Activated naive CD4-positive, alpha-beta T cell (primary cell): ENCODE measurements at places on chromosomes 4 and X.

- DNase-seq = no peak
Observed at GRCh38 chrX:124529786-124530185, 183.4 kb downstream of the SH2D1A start.

GRCh38 chr4:175811228-175811627 lies 836 bp downstream of the GPM6A start:
- DNase-seq = no peak

DNA sequence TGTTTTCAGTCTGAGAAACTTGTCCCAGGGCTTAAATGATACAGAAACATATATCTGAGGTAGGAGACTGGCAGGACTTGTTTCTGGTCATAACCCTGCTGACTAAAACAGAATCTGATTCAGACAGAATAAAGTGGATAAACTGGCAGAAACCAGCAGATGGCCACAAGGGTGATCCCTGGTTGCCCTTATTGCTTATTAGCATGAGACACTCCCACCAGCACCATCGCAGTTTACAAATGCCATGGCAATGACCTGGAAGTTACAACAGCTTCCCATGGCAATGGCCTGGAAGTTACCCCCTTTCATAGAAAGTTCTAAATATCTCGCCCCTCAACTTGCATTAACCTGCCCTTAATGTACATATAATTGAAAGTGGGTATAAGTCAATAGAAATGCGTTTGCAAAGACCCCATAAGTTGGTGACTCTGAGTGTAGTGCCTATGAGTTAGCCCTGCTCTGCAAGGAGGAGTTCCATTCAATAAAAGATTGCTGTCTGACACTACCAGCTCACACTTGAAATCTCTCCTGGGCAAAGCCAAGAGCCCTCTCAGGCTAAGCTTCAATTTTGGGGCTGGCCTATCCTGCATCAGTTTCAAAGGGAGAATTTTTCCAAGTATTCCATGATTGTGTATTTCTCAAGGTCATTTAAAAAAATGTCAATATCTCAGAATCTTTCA lies 52.9 kb upstream of the PAGE5 start:
- no peak for DNase-seq

DNA sequence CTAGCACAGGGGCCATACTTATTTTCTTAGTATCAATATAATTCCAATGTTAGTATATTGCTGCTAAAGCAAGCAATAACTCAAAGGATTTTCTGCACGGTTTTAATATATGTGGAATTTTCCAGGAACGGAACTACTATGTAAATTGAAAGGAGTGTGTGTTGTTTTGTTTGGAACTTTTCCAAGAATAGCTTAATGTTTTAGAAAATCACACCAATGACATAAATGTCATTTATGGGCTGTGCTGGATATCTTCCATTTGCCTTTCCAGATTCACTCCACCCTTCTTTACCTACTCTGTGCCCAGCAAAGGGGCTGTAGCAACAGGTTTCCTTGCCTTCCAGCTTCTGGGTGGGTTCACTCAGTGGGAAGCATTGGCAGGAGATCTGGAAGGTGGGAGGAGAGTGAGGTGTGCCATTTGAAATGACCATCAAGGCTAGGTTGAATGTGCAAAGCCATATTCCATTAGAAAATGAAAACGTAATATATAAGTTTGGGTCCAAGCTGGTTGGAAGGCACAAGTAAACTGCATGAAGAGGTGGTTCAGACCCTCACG lies 25.2 kb upstream of the ZFX start:
- no peak for DNase-seq

DNA sequence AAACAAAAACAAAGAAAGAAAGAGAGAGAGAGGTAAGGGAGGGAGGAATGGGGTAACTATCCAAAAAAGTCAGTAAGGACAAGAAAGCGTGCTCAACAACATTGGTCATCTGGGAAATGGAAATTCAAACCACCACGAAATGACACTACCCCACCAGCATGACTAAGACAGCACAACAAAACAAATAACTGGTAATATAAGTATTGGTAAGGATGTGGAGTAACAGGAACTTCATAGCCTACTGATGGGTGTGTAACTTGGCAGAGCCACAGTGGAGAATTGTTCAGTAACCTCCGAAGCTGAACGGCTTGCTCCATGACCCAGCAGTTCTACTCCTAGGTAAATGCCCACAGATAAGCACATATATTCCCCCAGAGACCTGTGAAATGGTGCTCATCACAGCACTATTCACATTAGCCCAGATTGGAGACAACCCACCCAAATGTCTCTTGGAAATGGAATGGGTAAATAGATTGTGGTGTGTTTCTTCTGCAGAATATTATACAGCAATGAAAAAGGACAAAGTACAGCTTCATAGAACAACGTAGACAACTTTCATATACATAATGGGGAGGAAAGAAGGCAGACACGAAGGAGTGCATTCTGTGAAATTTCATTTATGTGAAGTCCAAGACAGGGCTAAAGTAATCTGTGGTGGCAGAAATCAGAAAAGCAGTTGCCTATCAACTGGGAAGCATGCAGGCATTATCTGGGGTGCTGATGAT lies 95.5 kb upstream of the ATP6AP2 start:
- DNase-seq = no peak

DNA sequence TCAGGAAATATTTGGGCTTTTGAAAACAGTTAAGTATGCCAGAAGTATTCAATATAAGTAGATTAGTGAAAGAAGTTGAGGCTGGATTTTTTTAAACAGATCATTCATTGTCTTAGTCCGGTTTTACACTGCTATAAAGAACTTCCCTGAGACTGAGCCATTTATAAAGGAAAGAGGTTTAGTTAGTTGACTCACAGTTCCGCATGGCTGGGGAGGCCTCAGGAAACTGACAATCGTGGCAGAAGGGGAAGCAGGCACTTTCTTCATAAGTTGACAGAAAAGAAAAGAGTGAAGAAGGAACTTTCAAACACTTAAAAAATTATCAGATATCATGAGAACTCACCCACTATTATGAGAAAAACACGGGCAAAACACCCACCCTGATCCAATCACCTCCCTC lies 31.1 kb upstream of the CYLC1 start:
- DNase-seq = no peak

DNA sequence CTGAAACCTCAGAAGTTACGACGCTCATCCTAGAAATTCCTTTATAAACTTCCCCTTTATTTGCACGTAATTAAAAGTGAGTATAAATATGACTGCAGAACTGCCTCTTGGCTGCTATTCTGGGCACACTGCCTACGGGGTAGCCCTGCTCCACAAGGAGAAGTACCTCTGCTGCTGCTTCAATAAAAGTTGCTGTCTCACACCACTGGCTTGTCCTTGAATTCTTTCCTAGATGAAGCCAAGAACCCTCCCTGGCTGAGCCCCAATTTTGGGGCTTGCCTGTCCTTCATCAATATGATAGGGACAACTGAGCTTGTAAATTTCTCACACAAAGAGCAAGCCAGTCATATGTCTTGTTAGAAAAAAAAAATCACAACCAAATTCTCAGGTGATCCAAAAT lies 115.8 kb downstream of the VEGFC start:
- DNase-seq = no peak

DNA sequence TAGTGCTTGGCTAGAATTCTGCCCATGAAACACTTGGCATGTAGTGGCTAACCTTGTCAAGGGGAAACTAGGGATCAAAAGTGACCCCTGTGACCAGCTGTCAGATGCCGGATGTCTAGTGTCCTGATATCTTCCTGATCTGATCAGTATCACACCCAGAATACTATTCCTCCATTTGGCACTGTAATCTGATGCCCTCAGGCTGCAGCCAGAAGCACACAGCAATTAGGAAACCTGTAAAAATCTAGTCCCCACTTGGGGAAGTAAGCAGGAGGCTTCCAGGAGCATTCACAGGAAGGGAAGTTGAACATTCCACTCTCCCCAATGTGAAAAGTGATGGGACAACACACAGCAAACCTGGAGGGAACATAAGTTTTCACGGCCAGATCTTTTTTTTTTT lies 125.1 kb downstream of the HS6ST2 start:
- DNase-seq = no peak

DNA sequence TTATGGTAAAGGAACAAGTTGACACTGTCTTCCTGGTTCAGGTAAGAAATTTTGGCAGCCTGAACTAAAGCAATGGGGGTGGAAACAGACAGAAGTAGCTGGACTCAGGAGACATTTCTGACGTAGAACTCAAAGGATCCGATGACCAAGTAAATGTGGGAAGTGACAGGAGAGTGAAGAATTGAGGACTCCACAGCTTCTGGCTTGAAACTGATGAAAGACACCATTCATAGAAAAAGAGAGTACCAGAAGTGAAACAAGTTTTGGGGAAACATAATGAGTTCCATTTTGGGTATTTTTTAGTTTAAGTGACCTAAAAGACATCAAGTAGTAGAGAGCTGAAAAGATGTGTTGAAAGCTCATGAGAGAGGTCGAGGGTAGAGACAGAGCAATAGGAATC lies 5.7 kb downstream of the FAM120C start:
- no peak for DNase-seq

GRCh38 chr4:79042079-79042674 lies 102.9 kb upstream of the PAQR3 start:
- no peak for DNase-seq

- no peak for DNase-seq
Observed at GRCh38 chr4:111984169-111984819, 161.0 kb upstream of the FAM241A start.

- DNase-seq = no peak
Observed at GRCh38 chrX:24229976-24230375, 80.4 kb downstream of the ZFX start.

GRCh38 chrX:106300656-106301055 lies 132.6 kb downstream of the PWWP3B start:
- no peak for DNase-seq

- DNase-seq = no peak
Observed at GRCh38 chr4:125315576-125316400, 1.0 kb downstream of the FAT4 start.

GRCh38 chr4:54657551-54658251 lies at the start of gene KIT:
TSS of gene KIT (plus strand) at chr4:54657957. CDS start at chr4:54658015, 58 bp downstream.
- no peak for DNase-seq

DNA sequence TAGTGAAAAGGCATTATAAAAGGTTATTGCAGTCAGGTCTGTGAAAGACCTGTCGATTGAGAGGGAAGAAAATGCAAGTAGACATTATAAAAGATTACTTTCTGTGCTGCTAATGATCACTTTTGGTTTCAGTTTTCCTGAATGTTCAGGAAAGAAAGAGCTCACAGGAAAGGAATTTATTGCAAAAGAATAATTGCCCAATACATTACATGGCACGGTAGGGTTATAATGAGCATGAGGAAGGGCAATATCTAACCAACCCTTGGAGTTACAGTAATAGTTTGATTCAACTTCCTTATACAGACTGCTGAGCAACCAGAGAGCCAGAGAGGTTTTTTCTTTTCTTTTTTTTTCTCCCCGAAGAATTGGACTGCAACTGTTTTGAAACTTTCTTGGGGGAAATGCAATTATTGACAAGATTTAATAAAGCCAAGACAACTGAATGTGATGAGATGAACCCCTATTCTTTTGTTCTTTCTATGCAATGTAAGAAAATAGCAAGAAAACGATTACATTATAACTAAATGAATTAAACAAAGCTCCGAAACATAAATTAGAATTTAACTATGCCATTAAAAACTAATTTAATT lies 247.0 kb downstream of the C4orf33 start:
- DNase-seq = no peak

GRCh38 chrX:102599951-102600579 lies 750 bp downstream of the ARMCX5 start:
- DNase-seq = no peak

GRCh38 chr4:184267206-184267608 lies 49.5 kb upstream of the ENPP6 start:
- DNase-seq = no peak

DNA sequence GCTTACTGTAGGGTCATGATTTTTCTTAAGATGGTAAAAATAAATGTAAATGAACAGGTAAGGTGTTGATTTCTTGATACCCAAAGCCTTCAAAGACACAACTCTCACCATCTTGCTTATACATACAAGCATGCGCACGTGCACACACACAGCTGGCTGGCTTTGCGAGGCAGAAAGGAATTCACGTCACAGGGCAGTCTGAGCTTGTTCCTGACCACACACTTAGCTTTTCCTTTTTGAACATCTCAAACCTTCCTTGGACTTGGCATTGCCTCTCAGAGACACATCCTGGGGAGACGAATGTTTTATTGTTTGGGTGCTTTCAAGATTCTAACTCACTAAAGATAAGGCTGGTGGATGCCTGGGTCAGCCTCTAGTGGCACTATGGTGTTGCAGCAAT lies 175.0 kb downstream of the NHS start:
- DNase-seq = no peak

DNA sequence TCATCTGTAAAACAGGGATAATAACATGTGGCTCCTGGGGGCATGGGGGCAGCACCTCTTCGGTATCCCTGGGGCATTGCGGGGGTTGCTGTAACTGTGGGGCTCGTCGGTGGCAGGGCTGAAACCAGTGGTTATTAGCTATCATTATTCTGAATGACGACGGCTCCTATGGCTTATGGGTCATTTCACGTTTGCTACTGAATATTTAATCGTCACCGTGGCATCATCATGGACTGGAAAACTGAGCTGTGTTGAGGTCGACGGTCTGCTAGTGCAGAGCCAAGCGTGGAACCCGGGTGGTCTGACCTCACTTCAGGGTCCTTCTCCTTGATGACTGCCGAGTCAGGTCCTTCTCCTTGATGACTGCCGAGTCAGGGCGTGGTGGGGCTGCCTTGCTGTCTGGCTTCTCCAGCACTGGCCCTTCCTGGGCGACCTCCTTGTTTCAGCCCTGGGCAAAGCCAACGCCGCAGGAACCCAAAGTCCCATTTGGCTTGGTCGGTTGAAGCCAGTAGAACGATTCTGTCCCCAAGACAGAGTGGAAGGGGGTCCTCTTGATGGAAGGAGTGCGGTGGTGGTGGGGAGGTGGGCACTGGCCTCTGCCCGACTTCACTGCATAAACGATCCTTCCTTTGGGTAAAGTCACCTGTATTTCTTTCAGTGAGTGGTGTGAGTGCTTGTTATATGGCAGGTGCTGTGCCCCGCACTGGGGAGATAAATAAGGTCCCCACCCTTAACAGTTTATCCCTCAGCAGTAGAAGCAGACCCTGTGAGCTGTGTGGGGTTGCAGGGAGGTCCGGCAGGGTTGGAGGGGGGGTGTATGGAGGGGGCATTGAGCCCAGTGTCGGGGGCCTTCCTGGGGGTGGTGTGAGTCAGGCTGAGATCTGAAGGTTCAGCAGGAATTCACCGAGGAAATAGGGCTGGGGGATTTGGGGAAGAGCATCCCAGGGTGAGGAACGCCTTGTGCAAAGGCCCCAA lies 40.8 kb downstream of the PSAPL1 start:
- DNase-seq = no peak

GRCh38 chrX:123267220-123267619 lies 83.1 kb downstream of the GRIA3 start:
- no peak for DNase-seq

GRCh38 chr4:6391186-6391851 lies 81.1 kb downstream of the PPP2R2C start:
- no peak for DNase-seq

DNA sequence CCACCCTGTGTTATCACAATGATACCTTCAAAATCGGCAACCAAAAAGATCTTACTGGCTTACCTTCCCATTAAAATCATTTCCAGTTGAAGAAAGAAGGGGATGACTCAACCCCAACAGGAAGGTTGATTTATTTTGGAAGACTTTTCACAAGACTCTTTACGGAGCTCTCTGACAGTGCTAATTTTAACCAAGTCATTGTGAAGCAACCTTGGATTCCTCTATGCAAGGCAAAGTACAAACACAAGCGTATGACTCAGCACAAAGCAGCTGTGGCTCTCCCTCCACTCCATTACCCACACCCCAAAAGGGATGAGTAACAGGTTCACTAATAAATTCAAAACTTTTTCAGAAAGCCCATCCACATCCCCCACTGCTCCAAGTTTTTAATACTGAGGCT lies 213.8 kb upstream of the FGF13 start:
- no peak for DNase-seq

GRCh38 chrX:102985192-102985591 lies 48.1 kb downstream of the RAB40AL start:
- DNase-seq = no peak

GRCh38 chr4:153114771-153115321 lies 89.4 kb upstream of the TRIM2 start:
- peak; percentile 34 for DNase-seq
